ENCODE measurements at places on chromosomes 7 and 10. TPM values are rescaled to one million over a fixed set of nuclear protein-coding genes. Genes with fewer than 3 reads are reported as not detected.

PIP gene
- total RNA-seq: not detected

ZCWPW1 gene
- total RNA-seq: 1.5 TPM

ARHGEF5 gene
- total RNA-seq: 44.2 TPM

CPA2 gene
- 1.5 TPM for total RNA-seq

TLX1 gene
- total RNA-seq: not detected

DPP6 gene
- total RNA-seq: not detected

INMT gene
- total RNA-seq: 0.32 TPM

DNA sequence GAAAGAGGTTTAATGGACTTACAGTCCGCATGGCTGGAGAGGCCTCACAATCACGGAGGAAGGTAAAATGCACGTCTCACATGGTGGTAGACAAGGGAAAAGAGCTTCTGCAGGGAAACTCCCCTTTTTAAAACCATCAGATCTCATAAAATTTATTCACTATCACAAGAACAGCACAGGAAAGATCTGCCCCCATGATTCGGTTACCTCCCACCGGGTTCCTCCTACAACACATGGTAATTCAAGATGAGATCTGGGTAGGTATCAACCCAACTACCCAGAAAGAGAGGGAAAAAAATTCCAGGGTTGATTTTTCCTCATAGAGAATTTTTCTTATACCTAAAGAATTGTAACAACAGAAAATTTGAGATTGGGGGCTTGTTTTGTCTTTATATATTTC lies 13.9 kb downstream of the RAPGEF5 start:
- DNase-seq: no peak
- no peak overlapping the region for H3K27ac ChIP-seq
- H3K36me3 ChIP-seq: no peaks in the 10 kb centered on the region

GRCh38 chr7:157494506-157495176 lies 157.8 kb downstream of the DNAJB6 start:
- no peak for DNase-seq
- no peaks in the 10 kb centered on the region for H3K36me3 ChIP-seq
- H3K4me3 ChIP-seq: no peak overlapping the region
- peaks cover 13% of the 10 kb centered on the region for H3K4me1 ChIP-seq
- no peak overlapping the region for H3K27ac ChIP-seq

DNA sequence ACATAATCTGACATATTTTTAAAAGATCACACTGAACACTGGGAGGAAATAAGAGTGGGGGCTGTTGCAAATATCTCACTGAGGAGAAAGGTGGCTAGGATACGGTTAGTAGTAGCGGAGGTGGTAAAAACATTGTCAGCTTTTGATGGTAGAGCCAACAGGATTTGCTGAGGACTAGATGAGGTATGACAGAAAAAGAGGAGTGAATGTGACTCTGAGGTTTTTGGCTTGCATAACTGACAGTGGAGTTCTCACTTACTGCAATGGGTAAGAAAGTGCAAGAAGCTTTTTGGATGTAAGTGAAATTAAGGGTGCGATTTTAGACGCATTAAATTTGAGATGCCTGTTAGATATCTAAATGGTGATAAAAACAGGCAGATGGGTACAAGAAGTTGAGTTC lies 102.0 kb upstream of the MBL2 start:
- no peaks in the 10 kb centered on the region for H3K4me1 ChIP-seq
- no peaks in the 10 kb centered on the region for H3K27me3 ChIP-seq
- H3K27ac ChIP-seq: no peak overlapping the region
- DNase-seq: no peak
- no peak overlapping the region for H3K4me3 ChIP-seq

GRCh38 chr7:104541897-104542296 lies 213.5 kb downstream of the LHFPL3 start:
- H3K27ac ChIP-seq: no peak overlapping the region
- H3K4me1 ChIP-seq: no peaks in the 10 kb centered on the region
- H3K27me3 ChIP-seq: no peaks in the 10 kb centered on the region
- no peaks in the 10 kb centered on the region for H3K36me3 ChIP-seq
- H3K4me3 ChIP-seq: no peak overlapping the region
- DNase-seq: no peak

GRCh38 chr10:8183241-8183704 lies 128.8 kb downstream of the GATA3 start:
- no peaks in the 10 kb centered on the region for H3K4me1 ChIP-seq
- H3K4me3 ChIP-seq: no peak overlapping the region
- H3K36me3 ChIP-seq: no peaks in the 10 kb centered on the region
- peaks cover 5% of the 10 kb centered on the region for H3K27me3 ChIP-seq
- no peak for DNase-seq

GRCh38 chr10:36188080-36188453 lies 546.0 kb upstream of the FZD8 start:
- no peaks in the 10 kb centered on the region for H3K4me1 ChIP-seq
- no peak overlapping the region for H3K27ac ChIP-seq
- H3K27me3 ChIP-seq: no peaks in the 10 kb centered on the region
- DNase-seq: no peak

- no peak overlapping the region for H3K4me3 ChIP-seq
- H3K36me3 ChIP-seq: no peaks in the 10 kb centered on the region
- no peak overlapping the region for H3K27ac ChIP-seq
- H3K27me3 ChIP-seq: no peaks in the 10 kb centered on the region
Measured at GRCh38 chr7:34751725-34752643, 94.0 kb downstream of the NPSR1 start.

GRCh38 chr10:24708081-24708480 lies 15.6 kb downstream of the ARHGAP21 start:
- H3K27ac ChIP-seq: no peak overlapping the region
- no peaks in the 10 kb centered on the region for H3K27me3 ChIP-seq
- H3K4me1 ChIP-seq: peaks cover 16% of the 10 kb centered on the region
- H3K4me3 ChIP-seq: no peak overlapping the region
- H3K36me3 ChIP-seq: no peaks in the 10 kb centered on the region

DNA sequence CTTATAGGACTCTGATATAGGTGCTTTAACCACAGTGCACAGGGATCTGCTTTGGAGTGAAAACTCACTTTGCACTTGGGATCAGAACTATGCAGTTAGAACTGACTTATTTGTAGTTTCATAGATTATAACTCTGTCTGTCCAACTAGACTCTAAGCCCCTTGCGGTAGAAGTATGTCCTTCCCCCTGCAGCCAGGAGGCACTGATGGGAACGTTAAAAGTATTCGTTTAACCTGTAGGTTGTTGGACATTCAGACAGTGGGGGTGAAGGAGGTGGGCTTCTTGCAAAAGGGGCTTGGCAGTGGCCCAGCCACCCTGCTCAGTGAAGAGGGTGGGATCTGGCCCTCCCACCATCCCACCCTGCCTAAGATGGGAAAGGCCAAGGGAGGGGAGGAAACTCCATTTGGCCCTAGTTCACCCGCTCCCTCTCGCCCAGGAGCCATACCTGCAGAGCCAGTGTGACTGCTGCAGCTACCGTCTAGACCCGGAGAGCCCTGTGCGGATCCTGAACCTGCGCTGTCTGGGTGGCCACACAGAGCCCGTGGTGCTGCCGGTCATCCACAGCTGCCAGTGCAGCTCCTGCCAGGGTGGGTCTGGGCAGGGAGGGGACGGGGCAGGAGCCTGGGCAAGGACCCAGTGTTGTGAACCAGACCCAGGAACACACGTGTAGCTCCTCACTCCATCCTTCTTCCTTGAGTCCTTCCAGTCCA lies 5.7 kb upstream of the ZNF862 start:
- H3K27ac ChIP-seq: no peak overlapping the region
- H3K4me3 ChIP-seq: no peak overlapping the region
- no peaks in the 10 kb centered on the region for H3K36me3 ChIP-seq
- no peak for DNase-seq

DNA sequence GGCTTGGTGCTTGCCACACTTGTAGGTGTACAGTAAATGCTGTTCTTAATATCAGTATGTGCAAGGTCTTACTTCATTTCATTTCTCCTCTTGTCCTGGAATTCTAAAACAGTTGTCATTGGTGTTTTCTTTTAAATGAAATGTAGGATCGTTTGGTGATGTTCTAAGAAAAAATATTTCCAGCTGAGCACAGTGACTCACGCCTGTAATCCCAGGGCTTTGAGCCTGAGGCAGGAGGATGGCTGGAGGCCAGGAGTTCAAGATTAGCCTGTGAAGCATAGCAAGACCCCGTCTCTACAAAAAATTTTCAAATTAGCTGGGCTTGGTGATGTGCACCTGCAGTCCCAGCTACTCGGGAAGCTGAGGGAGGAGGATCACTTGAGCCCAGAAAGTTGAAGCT lies 32.6 kb upstream of the ELN start:
- H3K27me3 ChIP-seq: no peaks in the 10 kb centered on the region
- DNase-seq: no peak
- no peaks in the 10 kb centered on the region for H3K4me1 ChIP-seq
- no peak overlapping the region for H3K4me3 ChIP-seq
- no peaks in the 10 kb centered on the region for H3K36me3 ChIP-seq
- no peak overlapping the region for H3K27ac ChIP-seq

DNA sequence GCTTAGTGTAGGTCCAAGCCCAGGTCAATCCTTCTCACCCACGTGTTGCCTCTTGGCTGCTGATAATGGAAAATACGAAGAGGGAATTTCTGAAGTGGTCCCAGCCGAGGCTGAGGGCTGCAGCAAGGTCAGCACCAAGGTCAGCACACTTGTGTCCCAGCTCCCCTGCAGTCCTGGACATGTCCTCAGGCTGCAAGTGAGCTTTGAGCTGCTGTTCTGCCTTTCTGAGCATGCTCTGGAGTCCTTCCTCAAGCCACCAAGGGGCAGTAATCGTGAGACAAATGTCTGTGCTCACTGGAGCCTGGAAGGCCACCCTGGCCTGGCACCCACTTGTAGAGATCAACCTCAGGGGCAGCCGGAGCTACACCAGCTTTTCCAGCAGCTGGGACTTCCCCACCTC lies 28.3 kb downstream of the DRGX start:
- H3K4me3 ChIP-seq: no peak overlapping the region
- no peaks in the 10 kb centered on the region for H3K4me1 ChIP-seq
- H3K27ac ChIP-seq: no peak overlapping the region
- H3K27me3 ChIP-seq: 0 out of 2 replicates have a peak, but pooled peaks cover 11% of the 10 kb centered on the region
- DNase-seq: no peak
- no peaks in the 10 kb centered on the region for H3K36me3 ChIP-seq

- H3K36me3 ChIP-seq: no peaks in the 10 kb centered on the region
- H3K4me3 ChIP-seq: no peak overlapping the region
- no peak overlapping the region for H3K27ac ChIP-seq
- H3K27me3 ChIP-seq: no peaks in the 10 kb centered on the region
- no peak for DNase-seq
Measured at GRCh38 chr7:121957626-121958025, 84.7 kb downstream of the PTPRZ1 start.

DNA sequence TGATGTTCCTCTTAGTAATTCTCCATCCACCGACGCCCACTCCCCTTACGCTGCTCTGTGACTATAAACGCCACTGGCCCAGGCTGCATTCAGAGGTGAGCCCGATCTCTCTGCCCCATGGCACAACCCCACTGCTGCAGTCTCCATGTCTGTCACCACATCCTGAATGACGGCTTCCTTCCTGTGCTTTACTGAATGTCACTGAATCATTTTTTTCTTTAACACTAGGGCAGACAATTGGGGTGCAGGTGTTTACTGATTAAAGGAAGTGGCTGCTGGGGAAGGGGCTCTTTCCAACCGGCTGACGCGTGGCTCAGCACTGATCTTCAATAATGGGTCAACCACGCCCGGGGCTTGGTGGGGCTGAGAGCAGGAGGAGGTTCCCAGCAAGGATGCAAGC lies 208.3 kb downstream of the USP6NL start:
- H3K4me1 ChIP-seq: no peaks in the 10 kb centered on the region
- H3K36me3 ChIP-seq: no peaks in the 10 kb centered on the region
- no peak overlapping the region for H3K27ac ChIP-seq
- no peaks in the 10 kb centered on the region for H3K27me3 ChIP-seq
- no peak for DNase-seq
- H3K4me3 ChIP-seq: no peak overlapping the region
